ENCODE measurements at places on chromosomes 3 and 15.

GRCh38 chr15:35145336-35145735 lies 60.2 kb upstream of the NANOGP8 start:
- DNase-seq: no peak

DNA sequence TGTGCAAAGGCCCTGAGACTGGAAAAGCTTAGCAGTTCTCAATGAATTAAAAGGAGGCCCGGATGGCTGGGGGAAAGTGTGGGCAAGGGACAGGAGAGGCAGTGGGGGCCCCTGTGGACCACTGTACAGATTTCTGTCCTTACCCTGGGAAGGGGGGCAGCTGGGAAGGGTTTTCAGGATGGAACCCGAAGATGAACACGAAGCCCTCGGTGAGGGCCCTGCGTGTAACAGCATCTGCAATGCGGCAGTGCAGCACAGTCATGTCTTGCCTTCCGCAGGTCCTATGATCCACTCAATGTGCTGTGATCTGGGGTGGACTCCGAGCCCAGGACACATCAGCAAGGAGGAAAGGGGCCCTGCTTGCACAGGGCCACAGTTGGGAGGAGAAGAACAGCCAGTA lies 7.9 kb upstream of the ATP2B2 start:
- DNase-seq: no peak

DNA sequence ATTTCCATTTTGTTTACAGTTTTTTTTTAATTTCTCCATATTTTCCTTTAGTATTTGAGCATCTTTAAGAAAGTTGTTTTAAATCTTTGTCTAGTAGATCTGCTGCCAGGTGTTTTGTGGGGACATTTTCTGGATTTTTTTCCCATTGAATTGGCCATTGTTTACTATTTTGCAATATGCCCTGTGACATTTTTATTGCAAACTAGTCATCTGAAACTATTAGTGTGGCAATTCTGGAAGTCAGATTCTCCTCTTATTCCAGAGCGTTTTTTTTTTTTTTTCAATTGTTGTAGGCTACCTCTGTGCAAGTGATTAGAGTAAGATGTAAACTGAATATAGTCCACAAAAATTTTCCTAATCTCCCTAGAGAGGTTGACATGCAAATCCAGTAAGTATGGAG lies 334.2 kb downstream of the PYDC2 start:
- DNase-seq: no peak

DNA sequence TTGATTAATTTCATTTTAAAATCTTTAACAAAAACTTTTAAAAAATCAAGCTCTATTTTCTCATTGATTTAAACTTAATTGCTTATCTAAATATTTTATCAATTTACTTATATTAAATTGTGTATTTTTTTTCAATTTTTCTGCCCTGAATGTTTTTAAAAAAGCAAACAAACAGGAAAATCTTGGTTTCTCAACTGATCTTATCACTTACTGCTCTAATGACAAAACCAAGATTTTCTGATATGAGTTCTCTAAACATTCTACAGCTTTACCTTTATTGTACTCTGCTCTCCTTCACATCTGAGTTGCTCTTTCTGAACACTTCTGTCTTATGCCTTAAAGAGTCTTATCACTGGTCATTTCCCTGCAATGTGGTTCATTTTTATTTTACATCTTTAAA lies 587.8 kb upstream of the BCHE start:
- no peak for DNase-seq

DNA sequence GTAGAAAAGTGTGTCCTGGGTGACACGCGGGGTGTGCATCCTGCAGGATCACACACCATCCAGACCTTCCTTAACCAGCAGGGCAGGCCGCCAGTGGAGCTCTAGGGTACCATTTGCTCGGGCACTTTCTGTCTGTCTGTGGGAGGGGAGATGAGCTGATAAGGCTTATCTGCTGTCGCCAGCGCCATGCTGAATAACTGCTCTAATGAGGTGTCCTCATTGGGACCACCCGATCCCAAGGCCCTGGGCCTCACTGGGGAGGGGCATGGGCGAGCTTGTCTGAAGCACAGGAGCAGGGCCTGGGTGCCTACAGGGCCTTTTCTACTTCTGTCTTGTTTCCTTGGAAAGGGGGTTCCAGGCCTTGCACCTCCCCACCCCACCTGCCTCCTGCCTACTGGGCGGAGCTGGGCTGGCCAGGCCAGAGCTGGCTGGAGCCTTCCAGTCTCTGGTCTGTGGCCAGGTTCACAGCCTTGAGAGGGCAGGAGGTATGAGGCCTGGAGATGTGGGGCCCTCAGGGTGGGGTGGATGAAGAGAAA lies 2.5 kb upstream of the GATA2 start:
- no peak for DNase-seq

DNA sequence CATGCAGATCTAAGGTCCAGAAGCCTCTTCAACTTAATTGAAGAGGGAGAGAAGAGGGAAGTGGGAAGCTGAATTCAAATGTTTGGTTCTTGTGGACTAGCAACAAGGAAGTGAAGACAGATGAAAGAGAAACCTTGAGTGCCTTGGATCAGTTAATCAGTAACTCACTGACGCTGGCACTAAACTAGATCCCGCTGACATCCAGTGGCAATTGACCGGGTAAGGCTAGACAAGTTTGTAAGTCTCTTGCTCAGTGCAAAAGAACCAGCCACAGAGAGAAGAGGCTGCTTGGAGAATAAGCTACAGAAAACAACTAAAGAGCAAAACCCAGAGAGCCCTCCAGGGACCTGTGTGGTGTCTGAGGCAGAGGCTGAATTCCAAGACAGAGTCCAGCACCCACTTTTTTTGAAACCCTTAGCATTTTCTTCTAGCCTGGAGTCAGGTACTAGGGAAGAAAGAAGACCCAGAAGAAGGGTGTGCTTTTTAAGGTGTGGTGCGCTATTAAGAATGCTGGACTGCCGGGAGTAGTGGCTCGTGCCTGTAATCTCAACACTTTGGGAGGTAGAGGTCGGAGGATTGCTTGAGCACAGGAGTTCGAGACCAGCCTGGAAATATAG lies 6.9 kb downstream of the PLCH1 start:
- DNase-seq: no peak

GRCh38 chr15:55289011-55289745 lies 435 bp downstream of the RAB27A start:
- peak; percentile 69 for DNase-seq
